ENCODE measurements at places on chromosomes 16 and 17. TPM values are rescaled to one million over a fixed set of nuclear protein-coding genes. Genes with fewer than 3 reads are reported as not detected.

- no peaks in the 10 kb centered on the region for H3K36me3 ChIP-seq
- no peaks in the 10 kb centered on the region for H3K27me3 ChIP-seq
- DNase-seq, result no peak
- H3K4me1 ChIP-seq, result no peaks in the 10 kb centered on the region
- H3K27ac ChIP-seq, result no peak overlapping the region
- H3K4me3 ChIP-seq, result no peak overlapping the region
Measured at GRCh38 chr17:10063730-10064241, 134.6 kb downstream of the GAS7 start.

GRCh38 chr17:61614219-61614618, 23.2 kb upstream of the NACA2 start:
- peaks cover 7% of the 10 kb centered on the region for H3K27me3 ChIP-seq
- H3K36me3 ChIP-seq, result no peaks in the 10 kb centered on the region
- H3K4me3 ChIP-seq, result no peak overlapping the region
- DNase-seq, result no peak

DNA sequence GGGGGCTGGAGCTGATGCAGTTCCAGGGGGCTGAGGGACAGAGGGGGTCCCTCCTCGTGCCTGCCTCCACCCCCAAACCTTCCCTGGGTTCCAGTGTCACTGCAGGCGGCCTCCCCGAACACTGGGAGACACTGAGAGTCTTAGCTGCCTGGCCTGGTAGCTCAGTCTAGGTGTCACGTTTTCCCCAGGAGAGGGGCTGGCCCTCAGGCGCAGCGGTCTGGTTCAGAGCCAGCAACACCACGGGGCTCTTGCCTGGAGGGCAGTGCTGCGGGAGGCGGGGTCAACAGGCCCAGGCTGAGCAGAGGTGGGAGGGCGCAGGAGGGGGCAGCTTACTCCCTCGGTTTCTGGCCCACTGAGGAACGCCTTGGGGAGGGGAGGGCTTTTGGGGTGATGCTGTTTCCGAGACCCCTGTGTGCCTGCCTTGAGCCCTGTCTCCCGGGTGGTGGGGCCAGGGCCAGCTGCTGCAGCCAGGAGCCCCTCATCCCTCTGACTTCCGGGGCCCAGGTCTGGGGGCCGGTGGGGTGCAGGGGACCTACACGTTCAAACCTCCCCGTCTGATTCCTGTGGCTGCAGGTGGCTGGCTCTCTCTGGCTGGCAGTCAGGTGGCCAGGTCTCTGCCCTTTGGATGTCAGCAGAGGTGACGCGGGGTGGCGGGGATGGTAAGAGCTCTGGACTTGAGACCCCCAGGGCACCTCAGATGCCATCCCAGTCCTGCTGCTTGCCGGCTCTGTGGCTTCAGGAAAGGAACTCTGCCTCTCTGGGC, 89.3 kb upstream of the GSE1 start:
- no peak overlapping the region for H3K27ac ChIP-seq
- no peaks in the 10 kb centered on the region for H3K4me1 ChIP-seq
- DNase-seq, result no peak

DNA sequence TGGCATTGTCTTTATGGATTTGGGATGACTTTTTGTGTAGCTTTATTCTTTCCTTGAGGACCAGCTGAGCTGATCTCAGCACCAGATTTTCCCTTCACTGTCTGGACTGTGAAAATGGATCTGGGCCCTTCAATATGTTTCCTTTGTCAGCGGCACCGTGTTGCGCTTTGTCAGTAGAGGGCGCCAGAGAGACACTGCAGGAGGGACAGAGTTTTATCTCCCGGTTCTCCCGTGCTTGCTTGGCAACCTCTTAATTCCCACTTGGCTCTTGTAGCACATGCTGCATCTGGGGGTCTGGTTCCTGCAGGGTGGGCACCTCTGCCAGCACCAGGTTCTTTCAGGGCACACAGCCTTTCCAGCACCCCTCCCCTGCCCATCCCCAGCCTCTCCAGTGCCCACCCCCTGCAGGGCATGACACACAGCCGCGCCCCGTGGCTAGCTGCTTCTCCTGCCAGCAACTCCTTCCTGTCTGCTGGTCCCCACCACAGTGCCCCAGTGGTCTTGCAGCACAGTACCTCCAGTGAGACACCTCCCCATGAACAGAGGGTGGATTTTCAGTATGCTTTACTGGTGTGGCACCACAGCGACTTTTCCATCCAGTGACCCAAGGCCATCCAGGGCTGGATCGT, 19.6 kb downstream of the OR1D5 start:
- no peak overlapping the region for H3K27ac ChIP-seq
- peak; percentile 67 for DNase-seq
- H3K4me3 ChIP-seq, result no peak overlapping the region
- H3K4me1 ChIP-seq, result peaks cover 5% of the 10 kb centered on the region

DNA sequence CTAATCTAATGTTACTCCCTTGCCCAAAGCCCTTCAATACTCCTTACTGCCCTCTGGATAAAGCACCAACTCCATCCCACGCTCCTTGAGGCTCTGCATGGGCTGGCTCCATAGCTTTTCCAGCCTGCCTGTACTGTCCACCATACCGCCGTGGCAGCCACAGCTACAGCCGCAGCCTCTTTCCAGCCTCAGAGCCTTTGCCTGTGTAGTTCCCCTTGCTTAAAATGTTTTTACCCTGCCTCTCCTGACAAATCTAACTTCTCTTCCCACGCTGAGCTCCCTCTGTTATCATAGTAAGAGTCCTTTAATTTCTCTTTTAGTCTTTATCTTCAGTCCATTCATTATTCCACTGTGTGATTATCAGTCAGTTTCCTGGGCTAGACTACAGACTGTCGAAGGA, 22.0 kb downstream of the TEX14 start:
- no peak for DNase-seq
- peaks cover 23% of the 10 kb centered on the region for H3K27me3 ChIP-seq
- H3K4me3 ChIP-seq, result no peak overlapping the region
- H3K27ac ChIP-seq, result no peak overlapping the region
- H3K4me1 ChIP-seq, result peaks cover 6% of the 10 kb centered on the region
- H3K36me3 ChIP-seq, result no peaks in the 10 kb centered on the region

DNA sequence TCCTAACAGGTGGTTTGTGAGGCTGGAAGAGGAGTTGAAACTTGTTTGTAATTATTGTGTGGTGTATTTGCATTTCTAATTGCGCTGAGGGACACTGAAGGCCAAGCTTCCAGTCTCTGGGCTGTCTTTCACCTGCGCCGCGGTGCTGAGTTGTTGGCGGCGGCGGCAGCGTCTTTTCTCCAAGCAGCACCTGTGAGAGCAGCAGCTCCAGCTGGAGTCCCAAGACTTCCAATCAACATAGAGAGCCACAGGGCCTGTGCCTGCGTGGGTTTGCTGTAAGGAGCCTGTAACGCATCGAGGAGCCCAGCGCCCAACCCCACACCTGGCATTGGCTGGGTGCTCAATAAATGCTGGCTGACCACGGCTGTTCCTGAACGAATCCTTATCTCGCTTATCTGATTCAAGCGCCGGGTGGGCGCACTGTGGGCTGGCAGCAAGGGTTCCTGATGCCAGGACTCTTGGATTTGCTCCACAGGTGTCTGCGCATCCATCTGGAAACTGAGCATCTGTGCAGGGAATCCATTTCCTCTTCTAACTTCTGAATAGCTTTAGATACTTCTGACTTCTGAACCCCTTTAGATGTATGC, 138.1 kb downstream of the ASIC2 start:
- no peak overlapping the region for H3K4me3 ChIP-seq
- no peak for DNase-seq
- no peaks in the 10 kb centered on the region for H3K27me3 ChIP-seq
- no peak overlapping the region for H3K27ac ChIP-seq
- H3K4me1 ChIP-seq, result no peaks in the 10 kb centered on the region
- H3K36me3 ChIP-seq, result no peaks in the 10 kb centered on the region

GRCh38 chr17:82241183-82241925, 12.5 kb downstream of the SLC16A3 start:
- no peaks in the 10 kb centered on the region for H3K27me3 ChIP-seq
- peak; percentile 65 for DNase-seq
- H3K4me1 ChIP-seq, result peaks cover 27% of the 10 kb centered on the region
- peak overlapping the region; percentile 23 for H3K4me3 ChIP-seq
- peak overlapping the region; percentile 77 for H3K27ac ChIP-seq

GRCh38 chr16:20136446-20136968, 62.8 kb upstream of the GPR139 start:
- H3K4me1 ChIP-seq, result no peaks in the 10 kb centered on the region
- H3K27me3 ChIP-seq, result no peaks in the 10 kb centered on the region
- no peaks in the 10 kb centered on the region for H3K36me3 ChIP-seq
- no peak overlapping the region for H3K27ac ChIP-seq
- DNase-seq, result no peak

- H3K27ac ChIP-seq, result no peak overlapping the region
- H3K4me3 ChIP-seq, result no peak overlapping the region
- no peak for DNase-seq
- peaks cover 2% of the 10 kb centered on the region for H3K27me3 ChIP-seq
- H3K36me3 ChIP-seq, result no peaks in the 10 kb centered on the region
- no peaks in the 10 kb centered on the region for H3K4me1 ChIP-seq
Measured at GRCh38 chr17:49520386-49521087, 25.4 kb downstream of the NGFR start.

- no peaks in the 10 kb centered on the region for H3K4me1 ChIP-seq
- peaks cover 16% of the 10 kb centered on the region for H3K36me3 ChIP-seq
- DNase-seq, result no peak
- no peaks in the 10 kb centered on the region for H3K27me3 ChIP-seq
- H3K27ac ChIP-seq, result no peak overlapping the region
Measured at GRCh38 chr17:83007504-83008185, 71.8 kb upstream of the METRNL start.

GRCh38 chr16:16850274-16850673, 471.3 kb downstream of the NPIPA7 start:
- H3K27me3 ChIP-seq, result peaks cover 2% of the 10 kb centered on the region
- H3K36me3 ChIP-seq, result no peaks in the 10 kb centered on the region
- no peaks in the 10 kb centered on the region for H3K4me1 ChIP-seq
- DNase-seq, result no peak

- peak overlapping the region; percentile 66 for H3K4me3 ChIP-seq
- H3K27ac ChIP-seq, result peak overlapping the region; percentile 75
- H3K36me3 ChIP-seq, result peaks cover 57% of the 10 kb centered on the region
- H3K27me3 ChIP-seq, result no peaks in the 10 kb centered on the region
- no peak for DNase-seq
Measured at GRCh38 chr17:38879878-38880665, 10.2 kb downstream of the LASP1 start.

DNA sequence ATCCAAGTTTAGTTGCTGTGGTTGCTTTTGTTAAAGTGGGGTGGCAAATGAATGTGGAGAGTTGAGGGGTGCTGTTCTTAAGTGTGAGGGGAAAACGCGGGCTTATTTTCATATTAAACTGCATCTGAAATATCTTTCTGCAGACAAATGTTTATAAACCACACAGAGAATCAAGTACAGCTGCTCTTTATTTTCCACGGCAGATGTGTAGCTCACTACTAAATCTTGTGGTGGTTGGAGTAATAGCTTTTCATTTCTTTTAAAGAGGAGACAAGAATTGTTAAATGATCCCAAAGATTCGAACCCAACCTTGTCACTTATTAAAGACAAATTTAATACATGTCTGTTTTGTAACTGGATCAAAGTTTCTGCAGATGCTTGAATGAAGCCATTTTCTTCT, 2.1 kb downstream of the CLTC start:
- H3K27ac ChIP-seq, result peak overlapping the region; percentile 20
- peaks cover 22% of the 10 kb centered on the region for H3K36me3 ChIP-seq
- H3K4me1 ChIP-seq, result peaks cover 50% of the 10 kb centered on the region
- peaks cover 2% of the 10 kb centered on the region for H3K27me3 ChIP-seq
- no peak for DNase-seq

- peak; percentile 61 for DNase-seq
- H3K4me1 ChIP-seq, result peaks cover 60% of the 10 kb centered on the region
- H3K36me3 ChIP-seq, result peaks cover 50% of the 10 kb centered on the region
- peak overlapping the region; percentile 96 for H3K27ac ChIP-seq
- H3K4me3 ChIP-seq, result peak overlapping the region; percentile 97
Measured at GRCh38 chr17:5582209-5583185, 1.8 kb downstream of the NLRP1 start.

DNA sequence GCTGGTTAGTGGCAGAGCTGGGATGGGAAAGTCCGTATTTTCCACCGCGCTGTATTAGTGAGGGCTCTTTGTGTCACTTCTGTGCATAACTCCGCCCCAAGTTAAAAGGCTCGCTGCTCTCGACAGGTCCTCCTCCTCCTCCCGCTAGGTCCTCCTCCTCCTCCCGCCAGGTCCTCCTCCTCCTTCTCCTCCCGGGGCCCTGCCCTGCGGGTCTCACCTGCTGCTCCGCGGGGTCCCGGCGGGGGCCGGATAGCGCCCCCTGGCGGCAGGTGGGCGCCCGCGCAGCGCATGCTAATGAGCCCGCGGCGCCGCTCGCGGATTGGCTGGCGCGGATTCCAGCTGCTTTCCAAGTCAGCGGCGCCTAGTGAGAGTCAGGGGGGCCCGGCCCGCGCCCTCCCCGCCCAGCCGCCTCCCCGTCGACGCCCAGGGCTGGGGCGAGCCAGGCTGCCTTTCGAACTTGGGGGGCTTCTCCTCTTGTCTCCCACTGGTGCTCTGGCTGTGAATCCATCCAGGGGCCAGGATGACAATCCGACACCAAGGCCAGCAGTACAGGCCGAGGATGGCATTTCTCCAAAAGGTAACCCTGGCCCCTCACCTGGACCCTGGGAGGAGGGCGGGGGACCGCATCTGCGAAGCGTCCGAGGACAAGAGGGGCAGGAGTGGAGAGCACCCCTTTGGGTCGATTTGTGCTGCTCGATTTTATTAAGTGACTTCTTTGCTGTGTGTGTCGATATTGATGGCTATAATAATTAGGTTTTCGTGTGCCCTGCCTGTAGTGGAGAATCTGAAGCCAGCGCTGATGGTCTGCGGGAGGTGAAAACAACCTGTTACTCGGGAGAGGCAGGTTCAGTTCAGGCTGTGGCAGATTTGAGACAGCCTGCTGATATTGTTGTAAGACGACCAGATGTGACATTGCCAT, at the start of gene RGS9:
Gene RGS9 (plus strand): TSS at position 350 of the 919 bp plus-strand sequence. CDS start 171 bp downstream, at position 521.
- peaks cover 31% of the 10 kb centered on the region for H3K4me1 ChIP-seq
- no peaks in the 10 kb centered on the region for H3K36me3 ChIP-seq
- H3K27me3 ChIP-seq, result peaks cover 15% of the 10 kb centered on the region

MYH13 gene
- total RNA-seq, result not detected

FAM83G gene
- total RNA-seq, result 15.7 TPM

CES1 gene
- not detected for total RNA-seq

DRC7 gene
- total RNA-seq, result not detected

TMC5 gene
- not detected for total RNA-seq

ZG16B gene
- total RNA-seq, result 9.3 TPM

HDAC5 gene
- 16.1 TPM for total RNA-seq

NOTUM gene
- total RNA-seq, result 1.8 TPM

KRT31 gene
- total RNA-seq, result not detected

KRT14 gene
- total RNA-seq, result not detected

ATAD5 gene
- 31.5 TPM for total RNA-seq
